CD4-positive, alpha-beta T cell treated with Interferon alpha-2 for 1 hour (primary cell): ENCODE measurements at places on chromosomes 5 and 9.

GRCh38 chr5:26329562-26330189 lies 708.7 kb downstream of the CDH9 start:
- no peak for DNase-seq

DNA sequence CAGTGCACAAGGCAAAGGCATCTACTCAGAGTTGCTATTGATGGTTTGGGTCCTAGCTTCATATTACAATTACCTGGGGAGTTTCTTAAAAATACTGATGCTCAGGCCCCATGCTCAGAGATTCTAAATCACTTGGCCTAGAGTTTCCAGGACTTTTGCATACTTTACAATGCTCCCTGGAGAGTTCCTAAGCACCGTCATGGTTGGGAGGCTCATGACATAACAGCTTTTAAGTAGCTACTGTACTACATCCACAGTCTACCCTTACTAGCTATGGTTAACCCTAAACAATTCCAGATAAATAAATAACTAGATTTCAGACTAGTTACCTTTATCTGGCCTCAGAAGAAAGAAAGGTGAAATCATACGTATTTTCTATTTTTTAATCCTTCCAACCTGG lies 414.4 kb downstream of the PDE4D start:
- no peak for DNase-seq

DNA sequence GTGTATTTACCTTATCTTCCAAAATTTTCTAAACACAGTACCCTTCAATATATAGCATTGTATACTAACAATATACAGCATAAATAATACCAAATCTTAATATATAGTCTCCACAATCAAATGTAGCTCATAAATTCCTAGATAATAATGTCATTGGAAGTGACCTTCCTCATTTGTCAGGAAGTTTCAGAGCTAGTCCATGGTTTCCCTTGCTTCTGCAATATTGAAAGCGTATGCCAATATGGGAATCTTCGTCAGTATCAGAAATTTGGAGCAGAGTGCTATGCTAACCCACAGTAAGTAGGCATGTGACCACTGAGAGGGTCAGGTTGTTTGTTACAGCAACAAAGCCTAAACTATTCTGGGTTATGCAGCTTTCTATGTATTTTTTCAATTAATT lies 774.9 kb upstream of the CDH10 start:
- DNase-seq, result no peak

- DNase-seq, result no peak
Measured at GRCh38 chr5:129384193-129384592, 75.9 kb upstream of the ADAMTS19 start.

DNA sequence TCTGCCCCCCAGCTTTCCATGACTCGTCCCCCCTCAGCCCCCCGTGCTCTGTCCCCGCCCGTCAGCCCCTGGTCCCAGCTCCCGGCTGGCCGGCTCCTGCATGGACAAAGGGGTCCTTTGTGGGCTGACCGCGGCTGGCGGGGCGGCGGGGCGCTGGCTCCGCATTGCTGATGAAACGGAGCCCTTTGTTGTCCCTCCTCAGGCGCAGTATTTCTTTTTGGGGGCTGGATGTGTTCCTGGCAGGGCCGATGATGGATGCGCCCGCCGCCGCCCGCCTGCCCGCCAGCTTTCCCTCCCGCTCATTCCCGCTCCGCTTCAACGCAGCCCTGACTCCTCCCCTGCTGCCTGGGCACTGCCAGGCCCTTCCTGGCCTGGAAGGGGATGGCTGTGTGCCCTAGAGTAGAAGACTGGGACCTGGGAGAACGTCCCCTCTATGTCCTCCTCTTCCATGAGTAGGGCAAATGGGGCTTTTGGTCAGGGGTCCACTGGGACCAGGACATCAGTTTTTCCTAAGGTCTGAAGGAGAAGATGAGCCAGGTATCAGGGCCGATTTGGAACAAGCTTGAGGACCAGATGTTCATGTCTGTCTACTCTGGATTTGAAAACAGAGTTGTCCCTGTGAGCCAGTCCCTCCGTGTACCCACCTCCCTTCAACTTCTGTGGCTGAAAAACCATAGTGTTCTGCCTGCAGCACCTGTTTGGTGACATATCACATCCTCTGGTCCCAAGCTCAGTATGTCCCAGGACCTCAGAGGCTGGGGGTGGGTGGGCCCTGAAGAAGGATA lies 29.0 kb downstream of the CXXC5 start:
- DNase-seq, result no peak

- DNase-seq, result no peak
Measured at GRCh38 chr5:134029156-134029555, 24.4 kb upstream of the VDAC1 start.

- DNase-seq, result no peak
Measured at GRCh38 chr9:98906273-98907040, 37.2 kb upstream of the COL15A1 start.

- no peak for DNase-seq
Measured at GRCh38 chr5:148145916-148146315, 22.4 kb upstream of the SPINK14 start.

DNA sequence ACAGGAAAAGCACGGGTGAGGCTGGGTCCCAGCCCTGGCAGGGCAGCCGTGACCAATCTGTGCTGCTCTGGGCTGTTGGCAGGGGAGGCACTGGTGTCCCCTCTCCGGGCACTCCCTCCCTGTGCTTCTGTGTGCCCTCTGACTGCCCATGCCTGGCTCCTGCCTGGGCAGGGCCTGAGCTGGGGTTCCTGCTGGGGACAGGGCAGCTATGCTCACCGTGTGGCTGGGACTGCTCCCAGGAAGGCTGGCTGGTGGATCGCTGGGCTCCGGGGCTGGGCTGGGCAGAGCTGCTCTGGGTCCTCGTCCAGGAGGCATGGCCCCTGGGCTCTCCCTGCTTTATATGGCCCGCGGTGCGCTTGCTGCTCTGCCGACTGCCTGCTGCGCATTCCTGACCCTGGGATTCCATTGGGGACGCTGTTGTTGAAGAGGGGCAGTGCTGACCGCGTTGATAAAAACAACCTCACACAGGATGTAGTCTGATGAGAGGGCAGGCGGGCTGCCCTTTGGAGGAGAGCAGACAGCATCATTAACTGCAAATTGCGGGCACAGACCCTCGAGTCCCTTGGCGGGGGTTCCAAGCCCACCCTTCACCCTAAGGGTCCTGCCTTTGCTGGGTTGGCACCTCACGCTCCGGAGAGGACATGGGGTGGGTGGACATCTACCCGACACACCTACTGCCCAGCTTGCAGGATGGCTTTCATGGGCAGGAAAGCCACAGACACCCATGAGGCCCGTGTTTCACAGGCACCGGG lies 955 bp downstream of the QRFP start:
- DNase-seq, result no peak

GRCh38 chr9:128657344-128657704 lies 677 bp upstream of the DYNC2I2 start:
- DNase-seq, result no peak

DNA sequence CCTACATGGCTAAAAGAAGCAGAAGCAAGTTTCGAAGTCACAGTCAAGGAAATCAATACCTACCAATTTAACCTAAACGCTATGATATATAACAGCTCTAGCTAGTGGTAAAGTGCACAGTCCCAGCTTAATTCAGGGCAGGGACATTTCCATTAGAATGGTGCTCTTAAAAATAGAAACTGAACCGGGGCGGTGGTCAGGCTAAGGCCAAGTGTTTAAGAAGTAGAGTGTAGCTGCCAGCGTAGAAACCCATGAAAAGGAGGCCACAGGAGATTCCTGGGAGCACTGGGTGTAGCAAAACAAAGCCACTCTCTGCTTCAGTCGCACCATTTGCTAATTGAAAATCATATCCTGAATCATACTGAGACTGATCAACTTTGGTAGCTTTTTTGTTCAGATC lies 28.8 kb downstream of the PPIC start:
- no peak for DNase-seq

GRCh38 chr5:3214838-3215374 lies 380.7 kb upstream of the IRX1 start:
- DNase-seq, result no peak

DNA sequence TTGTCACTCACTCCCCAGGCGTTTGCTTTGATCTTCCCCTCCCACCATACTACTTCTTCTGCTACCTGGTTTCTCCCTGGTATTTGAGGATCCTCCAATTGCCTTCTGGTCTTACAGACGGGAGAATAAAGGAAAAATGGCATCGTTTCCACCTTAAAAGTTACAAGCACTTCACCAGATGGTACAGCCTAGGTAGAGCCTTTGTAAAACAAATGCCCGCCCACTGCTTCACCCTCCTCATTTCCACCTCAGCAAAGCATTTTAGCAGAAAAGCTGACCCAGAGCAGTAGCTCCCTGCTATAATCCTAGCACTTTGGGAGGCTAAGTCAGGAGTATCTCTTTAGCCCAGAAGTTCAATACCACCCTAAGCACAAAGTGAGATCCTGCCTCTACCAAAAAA lies 5.1 kb upstream of the ANXA2R start:
- no peak for DNase-seq

DNA sequence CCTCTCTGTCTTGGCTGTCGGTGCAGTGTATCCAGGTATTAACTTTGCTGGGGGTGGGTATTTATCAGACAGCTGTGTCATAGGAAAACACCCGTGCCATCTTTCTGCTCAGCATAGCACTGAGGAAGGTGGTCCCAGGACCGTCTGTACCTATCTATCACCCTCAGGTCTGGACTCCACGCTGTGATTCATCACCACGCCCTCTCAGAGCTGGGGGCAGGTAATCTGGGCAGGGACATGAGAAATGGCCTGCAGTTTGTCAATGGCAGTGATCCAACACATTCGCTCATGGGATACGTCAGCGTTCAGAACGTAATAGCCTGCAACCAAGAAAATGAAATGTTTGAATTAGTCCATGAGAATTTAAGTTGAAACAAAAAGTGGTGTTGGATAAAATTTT lies 151.6 kb upstream of the MAP1B start:
- DNase-seq, result no peak

- no peak for DNase-seq
Measured at GRCh38 chr5:77644371-77645157, 6.1 kb upstream of the OTP start.

DNA sequence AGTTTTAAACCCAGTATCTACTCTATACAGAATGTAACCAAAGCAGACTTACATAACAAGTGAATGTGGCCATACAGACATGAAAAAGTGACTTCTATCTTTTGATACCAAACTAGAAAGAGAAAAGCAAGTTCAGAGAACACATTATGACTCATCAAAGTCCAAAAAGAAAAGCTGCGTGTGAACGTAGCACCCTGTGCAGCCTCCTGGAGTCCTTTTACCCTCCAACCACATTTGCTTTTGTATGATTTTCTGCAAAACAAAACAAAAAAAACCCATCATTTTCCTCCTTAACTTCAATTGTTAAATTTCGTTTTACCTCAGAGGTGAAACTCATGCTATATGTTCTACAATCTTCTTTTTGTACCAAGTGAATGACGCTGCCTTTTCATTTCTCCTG lies 2.8 kb upstream of the SMARCA2 start:
- no peak for DNase-seq

DNA sequence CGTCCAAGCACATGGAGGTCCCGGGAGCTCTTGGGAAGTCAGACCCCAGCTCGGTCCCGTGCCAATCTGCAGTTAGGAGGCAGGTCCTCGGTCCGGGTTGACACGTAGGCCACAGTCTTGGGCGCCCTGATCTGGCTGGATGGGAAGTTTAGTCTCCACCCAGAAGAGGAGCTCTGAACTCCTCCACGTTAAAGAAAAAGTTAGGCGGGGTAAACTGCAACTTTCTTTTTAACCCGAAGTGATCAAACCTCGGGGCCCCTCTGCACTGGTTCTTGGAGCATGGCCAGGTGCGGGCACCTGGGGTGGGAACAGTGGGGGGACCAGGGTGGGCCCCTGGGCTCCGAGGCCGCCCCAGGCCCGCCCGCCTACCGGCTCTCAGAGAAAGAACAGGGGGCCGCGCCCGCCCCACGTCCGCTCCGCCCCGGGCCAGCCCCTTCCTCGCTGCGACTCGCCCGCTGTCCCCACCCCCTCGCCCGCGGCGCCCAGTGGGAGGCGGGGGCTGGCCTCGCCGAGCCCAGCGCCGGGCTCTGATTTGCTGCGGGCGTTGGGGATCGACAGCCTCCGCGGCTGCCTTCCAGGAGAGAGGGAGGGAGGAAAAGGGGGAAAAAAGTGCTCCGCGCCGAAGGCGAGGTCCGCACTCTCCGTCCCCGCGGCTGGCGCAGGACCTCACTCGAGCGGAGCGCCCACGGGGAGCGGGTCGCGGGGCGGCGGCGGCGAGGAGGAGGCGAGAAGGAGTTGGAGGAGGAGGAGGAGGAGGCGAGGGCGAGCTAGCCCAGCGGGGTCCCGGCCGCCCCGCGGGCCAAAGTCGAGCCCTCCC lies at the start of gene COL5A1:
COL5A1 (plus strand) TSS at position 631 of the 817 bp plus-strand sequence. CDS start 385 bp downstream, outside the sequence.
- DNase-seq, result peak; percentile 52

GRCh38 chr9:128323212-128323730 lies 632 bp downstream of the COQ4 start:
- DNase-seq, result no peak

- DNase-seq, result no peak
Measured at GRCh38 chr9:71748280-71748743, 20.0 kb downstream of the CEMIP2 start.

DNA sequence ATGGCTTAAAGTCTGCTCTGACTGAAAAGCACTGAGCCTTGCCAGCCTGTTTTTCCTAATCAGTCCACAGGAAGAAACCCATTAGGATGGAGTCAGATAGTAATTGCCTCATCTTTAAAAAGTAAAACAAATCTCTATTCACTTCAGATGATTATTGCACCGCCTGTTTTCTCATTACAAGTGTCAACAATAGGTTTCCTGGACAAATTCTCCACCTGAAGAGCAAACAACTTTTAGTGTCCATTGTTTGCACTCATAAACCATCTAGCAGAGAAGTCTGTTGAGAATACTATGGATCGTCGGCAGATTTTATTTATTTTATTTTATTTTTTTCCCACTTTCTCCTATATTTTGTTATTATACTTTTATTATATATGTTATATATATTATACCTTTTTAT lies 20.3 kb downstream of the C5orf63 start:
- no peak for DNase-seq

DNA sequence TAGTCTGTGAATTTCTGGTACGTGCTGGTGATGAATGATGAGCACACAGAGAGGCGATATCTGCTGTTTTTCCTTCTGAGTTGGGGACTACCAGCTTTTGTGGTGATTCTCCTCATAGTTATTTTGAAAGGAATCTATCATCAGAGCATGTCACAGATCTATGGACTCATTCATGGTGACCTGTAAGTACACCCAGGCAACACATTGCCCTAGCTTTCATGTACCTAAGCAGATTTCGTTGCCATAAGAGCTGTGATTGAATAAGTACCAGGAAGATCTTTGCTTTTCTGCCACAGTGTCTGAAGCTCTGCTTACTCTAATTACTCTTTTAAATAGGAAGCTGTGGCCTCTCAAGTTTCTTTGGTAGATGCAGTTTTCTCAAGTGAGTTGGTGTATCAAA lies 397.8 kb downstream of the ARRDC3 start:
- DNase-seq, result no peak
